ENCODE measurements at places on chromosomes 6 and 20. TPM values are rescaled to one million over a fixed set of nuclear protein-coding genes. Genes with fewer than 3 reads are reported as not detected.

SIGLEC1 gene
- 4.0 TPM for total RNA-seq

LGSN gene
- not detected for total RNA-seq

CRISP3 gene
- not detected for total RNA-seq

KIAA1755 gene
- 0.69 TPM for total RNA-seq

PHACTR1 gene
- 3.0 TPM for total RNA-seq

FUT9 gene
- not detected for total RNA-seq

FAM120B gene
- total RNA-seq: 24.2 TPM

PEX6 gene
- 27.6 TPM for total RNA-seq

SOX18 gene
- total RNA-seq: 37.4 TPM

CLVS2 gene
- 0.17 TPM for total RNA-seq

GRCh38 chr6:74166849-74167248 lies 470.8 kb downstream of the CD109 start:
- H3K27ac ChIP-seq: no peak overlapping the region
- H3K4me3 ChIP-seq: no peak overlapping the region
- DNase-seq: no peak
- H3K27me3 ChIP-seq: no peaks in the 10 kb centered on the region
- no peaks in the 10 kb centered on the region for H3K4me1 ChIP-seq

DNA sequence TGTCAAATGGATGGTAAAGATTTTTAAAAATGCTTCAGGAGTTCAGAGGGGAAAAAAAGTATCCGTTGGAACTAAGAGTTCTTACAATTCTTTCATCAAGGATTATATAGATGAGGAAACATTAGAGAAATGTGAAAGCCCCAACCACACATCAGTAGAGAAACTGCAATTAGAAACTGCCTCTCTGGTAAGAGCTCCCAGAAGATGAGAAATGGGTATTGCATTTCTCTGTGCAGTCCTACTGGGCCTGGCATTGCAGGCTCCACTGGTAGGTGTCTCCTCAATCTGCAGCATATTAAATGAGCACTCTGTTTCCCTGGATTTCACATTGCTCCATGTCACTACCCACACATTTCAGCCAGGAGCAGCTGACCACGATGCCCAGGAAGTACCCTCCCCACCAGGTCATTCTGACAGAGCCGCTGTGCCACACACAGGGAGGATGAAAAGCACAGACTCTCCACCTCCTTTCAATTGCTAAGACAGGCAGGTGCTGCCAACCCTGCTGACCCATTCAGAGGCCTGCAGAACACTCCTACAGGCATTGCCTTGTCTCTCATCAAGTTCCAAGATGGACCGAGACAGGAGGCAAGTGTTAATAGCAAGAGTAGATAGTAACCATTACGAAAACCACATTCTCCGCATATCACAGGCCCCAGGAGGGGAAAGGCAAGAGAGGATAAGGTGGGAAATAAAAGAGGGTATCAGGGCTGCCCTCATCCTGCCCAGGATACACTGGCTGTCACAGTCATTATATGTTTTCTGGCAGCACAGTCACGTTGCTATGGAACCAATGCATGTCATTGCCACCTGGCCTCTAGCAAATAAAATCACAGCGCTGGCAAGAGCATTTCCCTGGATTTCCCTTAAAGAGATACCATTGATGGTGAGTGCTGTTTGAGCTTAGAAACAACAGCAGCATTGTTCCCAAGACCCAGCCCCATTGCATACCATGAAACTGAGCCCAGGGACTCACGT lies 241.7 kb downstream of the ATXN1 start:
- no peaks in the 10 kb centered on the region for H3K4me1 ChIP-seq
- no peak for DNase-seq
- H3K27me3 ChIP-seq: no peaks in the 10 kb centered on the region
- H3K27ac ChIP-seq: no peak overlapping the region
- H3K36me3 ChIP-seq: peaks cover 8% of the 10 kb centered on the region

DNA sequence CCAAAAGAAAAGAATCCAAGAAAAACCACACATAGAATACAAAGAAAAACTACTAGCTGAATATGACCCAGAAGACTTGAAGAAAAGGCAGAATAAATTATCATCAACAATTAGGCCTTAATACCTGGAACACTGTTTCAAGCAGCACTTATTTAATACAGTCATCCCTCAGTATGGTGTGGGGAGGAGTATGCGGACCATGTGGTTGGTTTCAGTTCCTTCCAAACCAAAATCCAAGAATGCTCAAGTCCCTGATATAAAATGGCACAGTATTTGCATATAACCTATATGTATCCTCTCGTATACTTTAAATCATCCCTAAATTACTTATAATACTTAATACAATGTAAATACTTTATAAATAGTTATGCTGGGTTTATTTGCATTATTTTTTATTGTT lies 16.1 kb downstream of the CDK19 start:
- H3K4me3 ChIP-seq: no peak overlapping the region
- H3K36me3 ChIP-seq: no peaks in the 10 kb centered on the region
- no peaks in the 10 kb centered on the region for H3K4me1 ChIP-seq

GRCh38 chr6:123663436-123663835 lies 26.7 kb upstream of the TRDN start:
- H3K36me3 ChIP-seq: no peaks in the 10 kb centered on the region
- no peak for DNase-seq
- peaks cover 28% of the 10 kb centered on the region for H3K4me1 ChIP-seq
- no peaks in the 10 kb centered on the region for H3K27me3 ChIP-seq
- peak overlapping the region; percentile 84 for H3K27ac ChIP-seq

GRCh38 chr20:32538526-32538939 lies 46.6 kb downstream of the NOL4L start:
- no peak for DNase-seq
- no peak overlapping the region for H3K4me3 ChIP-seq
- no peaks in the 10 kb centered on the region for H3K36me3 ChIP-seq
- no peaks in the 10 kb centered on the region for H3K4me1 ChIP-seq

DNA sequence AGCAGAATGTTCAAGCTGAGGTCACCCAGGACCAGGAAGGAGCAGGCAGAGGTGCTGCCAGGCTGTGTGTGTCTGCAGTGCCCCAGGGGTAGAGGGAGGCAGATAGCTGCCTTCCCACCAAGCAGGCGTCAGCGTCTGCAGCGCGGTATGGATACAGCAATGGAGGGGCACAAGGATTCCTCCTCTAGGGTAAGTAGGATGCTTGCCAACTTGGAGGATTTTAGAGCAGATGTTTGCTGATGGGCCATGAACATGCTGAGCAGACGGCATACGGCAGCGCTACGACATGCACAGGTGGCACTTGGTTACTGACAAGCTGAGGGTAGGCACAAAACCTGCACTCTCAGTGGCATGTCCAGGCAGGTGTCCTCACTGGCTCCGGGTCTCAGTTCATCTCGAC lies 48.1 kb downstream of the PSMG4 start:
- H3K27ac ChIP-seq: no peak overlapping the region
- no peak for DNase-seq
- no peaks in the 10 kb centered on the region for H3K27me3 ChIP-seq
- H3K36me3 ChIP-seq: no peaks in the 10 kb centered on the region

GRCh38 chr6:126094411-126094810 lies 108.1 kb downstream of the TRMT11 start:
- H3K27me3 ChIP-seq: no peaks in the 10 kb centered on the region
- DNase-seq: no peak
- H3K4me1 ChIP-seq: no peaks in the 10 kb centered on the region
- H3K4me3 ChIP-seq: no peak overlapping the region

GRCh38 chr6:105594821-105595220 lies 191.9 kb upstream of the PREP start:
- no peak overlapping the region for H3K27ac ChIP-seq
- H3K27me3 ChIP-seq: no peaks in the 10 kb centered on the region
- no peak for DNase-seq
- no peak overlapping the region for H3K4me3 ChIP-seq
- H3K4me1 ChIP-seq: no peaks in the 10 kb centered on the region

GRCh38 chr20:51122931-51123658 lies 100.2 kb upstream of the KCNG1 start:
- H3K4me1 ChIP-seq: no peaks in the 10 kb centered on the region
- H3K4me3 ChIP-seq: no peak overlapping the region
- peaks cover 16% of the 10 kb centered on the region for H3K27me3 ChIP-seq

DNA sequence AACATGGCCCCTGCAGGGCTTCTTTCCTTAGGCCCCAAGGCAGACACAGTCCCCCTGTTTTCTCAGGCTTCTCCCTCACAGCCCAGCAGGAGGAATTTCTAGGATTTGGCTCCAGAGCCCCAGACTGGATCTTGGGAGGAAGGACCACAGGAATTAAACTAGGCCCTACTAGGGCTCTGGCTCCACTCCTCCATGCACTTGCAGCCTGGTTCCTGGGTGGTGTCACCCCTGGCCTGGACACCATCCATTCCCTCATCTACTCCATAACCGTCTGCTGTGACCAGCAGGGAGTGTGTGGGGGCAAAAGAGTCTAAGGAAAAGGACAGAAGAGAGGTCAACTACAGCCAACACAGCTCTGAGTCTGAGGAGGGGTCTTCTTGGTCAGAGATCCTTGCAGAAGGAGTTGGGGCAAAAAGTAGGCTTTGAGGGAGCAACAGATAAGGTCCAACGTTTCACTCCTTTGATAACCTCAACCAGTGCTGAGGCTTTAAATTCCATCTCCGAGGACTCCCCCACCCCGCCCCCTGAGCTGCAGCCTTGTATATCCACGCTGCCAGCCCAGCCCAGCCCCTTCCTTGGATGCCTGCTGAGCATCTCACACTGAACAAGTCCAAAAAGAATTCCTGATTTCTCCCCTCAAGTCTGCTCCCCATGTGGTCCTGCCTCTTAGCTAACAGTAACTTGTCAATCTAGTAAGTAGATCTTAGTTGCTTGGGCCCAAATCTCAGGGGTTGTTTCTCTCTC lies 27.9 kb upstream of the SPDEF start:
- no peaks in the 10 kb centered on the region for H3K36me3 ChIP-seq
- H3K27ac ChIP-seq: no peak overlapping the region
- H3K27me3 ChIP-seq: no peaks in the 10 kb centered on the region
- no peak for DNase-seq
- peaks cover 3% of the 10 kb centered on the region for H3K4me1 ChIP-seq

DNA sequence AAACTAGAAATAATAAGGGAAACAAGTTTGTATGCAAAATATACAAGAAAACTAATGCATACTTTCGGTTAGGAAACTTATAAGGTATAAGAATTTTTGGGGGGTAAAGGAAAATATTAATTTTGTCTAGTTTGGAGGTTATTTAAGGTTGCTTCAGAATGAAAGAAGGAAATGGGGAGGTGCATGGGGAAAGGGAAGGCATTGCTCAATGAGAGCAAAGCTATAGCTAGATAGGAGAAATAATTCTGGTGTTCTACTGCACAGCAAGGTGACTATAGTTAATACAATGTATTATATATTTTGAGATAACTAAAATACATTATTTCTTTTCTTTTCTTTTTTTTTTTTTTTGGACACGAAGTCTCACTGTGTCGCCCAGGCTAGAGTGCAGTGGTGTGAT lies 5.4 kb upstream of the MYMX start:
- no peaks in the 10 kb centered on the region for H3K27me3 ChIP-seq
- no peak overlapping the region for H3K27ac ChIP-seq
- H3K36me3 ChIP-seq: no peaks in the 10 kb centered on the region
- no peak for DNase-seq

GRCh38 chr20:37226889-37227288 lies 34.7 kb downstream of the GHRH start:
- H3K4me3 ChIP-seq: no peak overlapping the region
- H3K27me3 ChIP-seq: no peaks in the 10 kb centered on the region
- DNase-seq: peak; percentile 25
- H3K36me3 ChIP-seq: peaks cover 28% of the 10 kb centered on the region
- H3K4me1 ChIP-seq: peaks cover 74% of the 10 kb centered on the region

DNA sequence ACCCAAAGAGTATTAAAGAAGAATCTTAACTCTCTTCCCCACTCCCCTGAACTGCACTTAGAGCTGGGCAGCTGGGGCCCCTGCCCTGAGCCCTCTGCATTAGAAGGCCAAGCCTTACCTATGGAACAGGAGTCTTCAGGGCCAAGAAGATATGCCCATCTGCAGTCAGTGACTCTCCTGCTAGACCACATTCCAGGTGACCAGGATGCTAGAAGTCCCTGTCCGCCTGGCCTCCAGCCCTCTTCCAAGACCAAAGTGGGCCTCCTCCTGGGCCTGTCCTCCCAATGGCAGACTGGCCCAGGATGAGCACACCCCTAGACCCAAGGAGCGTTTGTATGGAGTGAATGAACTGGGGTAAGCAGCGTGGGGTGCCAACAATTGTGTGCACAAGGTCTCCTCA lies 259.1 kb downstream of the LY86 start:
- no peak for DNase-seq
- H3K4me1 ChIP-seq: peaks cover 10% of the 10 kb centered on the region
- H3K4me3 ChIP-seq: no peak overlapping the region
- H3K27me3 ChIP-seq: no peaks in the 10 kb centered on the region
- no peak overlapping the region for H3K27ac ChIP-seq

DNA sequence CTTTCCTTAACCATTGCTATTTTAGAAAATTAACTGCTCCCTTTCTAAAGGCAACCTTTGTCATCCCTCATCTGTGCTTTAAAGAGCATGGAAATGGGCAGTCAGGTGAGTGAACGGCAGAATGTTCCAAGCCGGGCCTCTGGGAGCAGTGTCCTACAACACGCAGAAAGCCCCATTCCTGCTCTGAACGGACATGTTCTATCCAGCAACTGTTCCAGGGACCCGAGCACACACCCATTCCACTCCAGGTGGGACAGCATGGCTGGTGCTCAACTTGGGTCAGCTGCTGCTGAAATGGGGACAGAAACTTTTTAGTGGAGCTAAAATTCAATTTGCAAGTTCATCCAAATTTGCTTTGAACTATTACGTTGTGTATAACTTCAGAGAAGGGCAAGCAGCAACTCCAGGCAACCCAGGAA lies 26.7 kb downstream of the DIDO1 start:
- H3K27me3 ChIP-seq: no peaks in the 10 kb centered on the region
- H3K4me3 ChIP-seq: no peak overlapping the region
- peaks cover 10% of the 10 kb centered on the region for H3K4me1 ChIP-seq
- no peak overlapping the region for H3K27ac ChIP-seq

GRCh38 chr6:282177-282866 lies 10.0 kb upstream of the DUSP22 start:
- H3K27me3 ChIP-seq: no peaks in the 10 kb centered on the region
- H3K36me3 ChIP-seq: no peaks in the 10 kb centered on the region
- no peak overlapping the region for H3K4me3 ChIP-seq
- no peaks in the 10 kb centered on the region for H3K4me1 ChIP-seq

- no peaks in the 10 kb centered on the region for H3K27me3 ChIP-seq
- H3K4me1 ChIP-seq: peaks cover 24% of the 10 kb centered on the region
- H3K27ac ChIP-seq: no peak overlapping the region
- no peak overlapping the region for H3K4me3 ChIP-seq
- H3K36me3 ChIP-seq: no peaks in the 10 kb centered on the region
- DNase-seq: no peak
Observed at GRCh38 chr20:34065260-34065659, 46.8 kb downstream of the EIF2S2 start.

- no peak overlapping the region for H3K4me3 ChIP-seq
- no peak overlapping the region for H3K27ac ChIP-seq
- H3K27me3 ChIP-seq: no peaks in the 10 kb centered on the region
- DNase-seq: no peak
- H3K36me3 ChIP-seq: peaks cover 9% of the 10 kb centered on the region
- no peaks in the 10 kb centered on the region for H3K4me1 ChIP-seq
Observed at GRCh38 chr6:43328528-43328927, 19.9 kb upstream of the CRIP3 start.
